H4 (cell line): ENCODE measurements at places on chromosomes 16 and 17. TPM values are rescaled to one million over a fixed set of nuclear protein-coding genes. Genes with fewer than 3 reads are reported as not detected.

The KIF19 gene
- not detected in 2 replicates for total RNA-seq

The SP6 gene
- 0.14 and 0.21 TPM in 2 replicates for total RNA-seq

The YPEL3 gene
- total RNA-seq: 4.1 and 6.7 TPM in 2 replicates

The RCVRN gene
- not detected in 2 replicates for total RNA-seq

The IRX6 gene
- total RNA-seq: not detected in 2 replicates

The NAGS gene
- 1.0 and 3.1 TPM in 2 replicates for total RNA-seq

The OTOP2 gene
- not detected in 2 replicates for total RNA-seq

The CCDC78 gene
- 0.23 TPM in 1 of 2 replicates, not detected in the other for total RNA-seq

The ST6GALNAC1 gene
- total RNA-seq: not detected in 2 replicates
